ENCODE measurements at places on chromosomes 7 and 10.

DNA sequence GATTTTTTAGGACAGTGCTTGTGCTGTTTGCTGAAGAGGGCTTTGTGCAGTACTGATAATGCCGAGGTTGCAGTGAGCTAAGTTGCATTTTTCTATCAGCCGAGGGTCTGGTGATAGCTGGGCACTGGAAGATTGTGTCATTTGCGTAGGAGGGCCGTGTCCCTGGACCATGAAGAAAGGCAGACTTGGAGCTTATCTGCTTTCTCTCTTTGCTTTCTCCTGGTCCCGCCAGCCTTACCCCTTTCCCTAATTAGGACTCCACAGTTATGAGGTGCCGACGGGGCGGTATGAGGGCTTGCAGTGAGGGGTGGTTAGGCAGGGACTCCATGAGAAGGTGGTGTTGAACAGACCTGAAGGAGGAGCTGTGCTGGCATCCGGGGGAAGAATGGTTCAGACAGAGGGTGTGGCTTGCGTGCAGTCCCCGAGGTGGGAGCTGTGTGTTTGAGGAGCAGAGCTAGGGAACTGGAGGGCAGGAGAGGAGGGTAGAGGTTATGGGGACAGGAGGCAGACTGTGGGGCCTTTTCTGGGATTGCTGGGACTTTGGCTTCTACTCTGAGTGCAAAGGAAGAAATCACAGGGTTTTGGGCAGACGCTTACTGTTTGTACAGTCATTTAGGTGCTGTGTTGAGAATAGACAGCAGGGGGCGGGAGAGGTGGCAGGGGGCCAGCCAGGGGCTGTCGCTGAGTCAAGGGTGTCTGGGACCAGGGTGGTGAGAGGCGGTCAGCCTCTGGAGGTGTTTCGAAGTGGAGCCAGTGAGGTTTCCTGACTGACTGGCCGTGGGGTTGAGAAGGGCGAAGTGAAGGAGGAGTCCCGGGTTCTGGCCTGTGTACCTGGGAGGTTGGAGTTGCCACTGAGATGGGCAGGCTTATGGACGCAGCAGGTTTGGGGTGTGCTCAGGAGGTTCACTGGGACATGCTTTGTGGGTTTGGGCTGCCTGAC is 43.4 kb downstream of the PRF1 start:
- DNase-seq, result no peak

DNA sequence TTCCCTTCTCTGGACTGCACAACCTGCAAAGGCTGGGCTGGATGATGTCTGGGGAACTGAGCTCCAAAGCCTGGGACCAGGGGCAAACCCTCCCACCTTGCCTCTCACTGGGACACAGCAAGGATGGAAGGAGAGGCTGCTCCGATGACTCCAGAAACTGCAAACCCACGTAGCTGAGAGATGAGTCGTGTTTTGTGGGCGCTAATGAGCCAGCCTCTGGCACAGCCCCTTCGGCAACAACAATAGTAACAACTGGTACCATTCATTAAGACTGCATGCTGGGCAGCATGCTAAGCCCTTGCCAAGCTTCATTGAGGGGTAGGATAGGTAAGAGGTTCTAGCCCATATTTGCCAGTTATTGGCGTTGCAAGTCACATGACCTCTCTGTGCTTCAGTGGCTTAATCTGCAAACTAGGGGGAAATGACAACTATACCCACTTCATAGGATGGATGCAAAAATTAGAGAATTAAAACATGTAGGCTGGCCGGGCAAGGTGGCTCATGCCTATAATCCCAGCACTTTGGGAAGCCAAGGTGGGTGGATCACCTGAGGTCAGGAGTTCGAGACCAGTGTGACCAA is 145.9 kb downstream of the SH3PXD2A start:
- DNase-seq, result no peak

DNA sequence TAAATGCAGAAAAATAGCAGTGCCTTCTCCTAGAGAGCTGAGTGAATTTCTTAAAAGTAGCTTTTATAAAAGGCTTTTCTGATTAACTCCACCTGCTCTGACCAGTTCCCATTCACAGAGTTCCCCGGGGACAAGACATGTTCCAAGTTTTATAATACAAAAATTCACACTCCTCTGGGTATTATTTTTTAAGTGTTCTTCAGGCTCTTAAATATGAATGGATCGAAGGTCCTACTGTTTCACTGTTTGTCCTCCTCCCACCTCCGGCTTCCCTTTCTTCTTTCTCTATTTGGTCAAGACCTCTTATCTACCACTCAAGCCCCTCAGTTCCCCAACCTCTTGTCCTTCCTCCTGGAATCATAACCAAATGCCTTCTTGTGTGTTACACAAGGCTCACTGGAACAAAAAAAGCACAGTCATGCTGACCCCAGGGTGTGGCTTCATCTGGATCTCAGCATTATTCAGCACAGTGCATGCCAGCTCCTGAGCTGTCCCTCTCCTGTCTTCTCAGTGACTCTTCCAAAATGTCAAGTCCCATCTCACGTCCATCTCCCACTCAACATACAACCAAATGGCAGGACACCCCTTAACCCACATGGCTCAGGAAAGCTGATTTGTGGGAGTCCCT is 222.4 kb downstream of the SORCS1 start:
- no peak for DNase-seq

- no peak for DNase-seq
Observed at GRCh38 chr10:43728425-43728824, 79.7 kb upstream of the ZNF32 start.

GRCh38 chr7:18402488-18403183 is 92.9 kb upstream of the HDAC9 start:
- DNase-seq, result no peak

- DNase-seq, result no peak
Observed at GRCh38 chr10:4770801-4771553, 55.0 kb upstream of the AKR1E2 start.

- DNase-seq, result no peak
Observed at GRCh38 chr7:21953781-21954180, 8.1 kb upstream of the CDCA7L start.

GRCh38 chr10:102140218-102140617 is 7.4 kb downstream of the PPRC1 start:
- no peak for DNase-seq
